GF-D8 (cell line): ENCODE measurements at places on chromosomes 5 and 9.

DNA sequence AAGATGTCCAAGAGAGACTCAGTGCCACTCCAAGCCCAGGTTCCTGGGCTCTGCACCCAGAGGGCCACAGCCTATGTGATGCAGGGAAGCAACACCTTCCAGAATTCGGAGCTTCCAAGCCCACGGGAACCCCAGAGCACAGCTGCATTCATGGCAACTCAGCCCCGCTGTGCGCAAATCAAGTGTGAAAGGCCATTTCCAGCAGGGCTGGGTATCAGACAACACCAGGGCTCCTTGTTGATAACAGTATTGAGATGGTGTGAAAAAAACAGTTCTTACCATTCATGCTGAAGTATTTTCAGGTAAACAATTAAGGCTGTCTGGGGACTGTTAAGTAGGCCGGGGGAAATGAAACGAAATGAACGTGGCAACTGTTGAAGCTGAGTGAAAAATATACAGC, 10.1 kb downstream of the ROR2 start:
- DNase-seq: no peak

GRCh38 chr9:134738869-134739659, 97.5 kb downstream of the COL5A1 start:
- no peak for DNase-seq

GRCh38 chr9:128136816-128137793, 9.6 kb upstream of the PTGES2 start:
- no peak for DNase-seq

DNA sequence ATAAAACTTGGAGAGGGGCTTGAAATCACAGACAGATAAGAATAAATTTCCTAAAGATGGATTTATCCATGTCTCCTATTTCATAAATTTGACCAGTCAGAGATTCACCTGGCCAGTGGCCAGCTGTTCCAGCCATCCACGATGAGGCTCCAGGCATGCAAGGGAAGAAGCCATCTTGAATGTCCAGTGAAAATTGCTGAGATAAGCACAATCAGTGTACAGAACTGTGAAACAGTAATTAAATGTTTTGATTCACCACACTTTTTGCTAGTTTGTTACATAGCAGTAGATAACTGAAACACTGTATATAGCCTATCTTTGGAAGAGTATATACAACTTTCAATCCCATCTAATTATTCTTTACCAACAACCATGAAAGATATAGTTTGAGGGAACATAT, 163.5 kb downstream of the HINT1 start:
- no peak for DNase-seq

- DNase-seq: no peak
Measured at GRCh38 chr9:117927354-117927753, 223.2 kb downstream of the TLR4 start.

GRCh38 chr5:111077678-111078077, 6.2 kb downstream of the TSLP start:
- no peak for DNase-seq

DNA sequence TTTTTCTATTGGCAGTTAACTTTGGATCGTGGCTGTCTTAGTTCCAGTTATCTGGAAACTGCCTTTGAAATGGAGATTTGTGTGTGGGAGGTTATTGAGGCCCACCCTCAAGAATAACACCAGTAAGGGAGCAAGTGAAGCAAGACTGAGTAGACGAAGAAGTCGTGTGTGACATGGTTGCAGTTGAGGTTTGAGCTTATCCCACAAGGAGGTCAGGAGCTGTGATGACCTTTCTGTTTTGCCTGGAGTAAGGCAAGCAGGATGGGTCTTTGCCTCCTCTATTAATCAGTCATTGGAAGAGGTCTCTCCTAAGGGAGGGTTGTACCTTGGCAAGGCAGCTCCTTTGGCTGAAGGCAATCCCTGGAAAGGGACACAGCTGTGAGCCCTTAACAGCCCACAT, 49.6 kb upstream of the CTXN3 start:
- no peak for DNase-seq

GRCh38 chr9:81814794-81815464, 113.3 kb upstream of the SPATA31D4 start:
- no peak for DNase-seq

DNA sequence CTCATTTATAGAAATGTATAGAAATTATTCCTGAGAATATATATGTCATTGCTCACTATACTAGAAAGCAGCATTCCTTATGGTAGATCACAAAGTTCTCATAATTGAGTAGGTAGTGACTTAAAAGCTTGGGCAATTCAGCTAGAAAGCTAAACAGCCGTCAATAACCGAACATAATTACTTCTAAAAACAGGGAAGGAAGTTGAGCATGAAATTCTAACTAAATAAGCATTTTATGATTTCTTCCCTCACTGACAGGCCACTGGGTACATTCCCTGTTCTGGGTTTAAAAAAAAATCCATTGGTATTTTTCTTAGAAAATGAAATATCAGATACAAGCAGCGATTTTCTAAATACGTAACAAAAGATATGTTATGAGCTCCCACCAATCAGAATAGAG, 91.1 kb upstream of the DAB2 start:
- DNase-seq: no peak

GRCh38 chr5:21818370-21818720, 1034.8 kb downstream of the CDH12 start:
- no peak for DNase-seq

DNA sequence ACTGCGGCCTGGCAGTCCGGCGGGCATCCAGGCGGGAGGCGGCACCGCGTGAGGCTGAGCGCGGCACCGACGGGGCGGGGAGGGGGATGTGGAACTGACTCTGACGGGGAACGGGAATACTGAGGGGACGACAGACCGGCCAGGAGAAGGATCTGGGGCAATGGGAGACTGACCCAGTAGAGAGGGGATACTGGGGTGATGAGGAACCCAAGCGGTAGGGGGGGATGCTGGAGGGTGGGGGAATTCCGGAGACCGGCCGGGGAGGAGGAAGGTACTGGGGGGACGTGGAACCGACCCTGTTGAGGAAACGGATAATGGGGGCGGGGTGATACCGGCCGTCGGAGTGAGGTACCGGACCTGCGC, 423 bp downstream of the IPPK start:
- no peak for DNase-seq

DNA sequence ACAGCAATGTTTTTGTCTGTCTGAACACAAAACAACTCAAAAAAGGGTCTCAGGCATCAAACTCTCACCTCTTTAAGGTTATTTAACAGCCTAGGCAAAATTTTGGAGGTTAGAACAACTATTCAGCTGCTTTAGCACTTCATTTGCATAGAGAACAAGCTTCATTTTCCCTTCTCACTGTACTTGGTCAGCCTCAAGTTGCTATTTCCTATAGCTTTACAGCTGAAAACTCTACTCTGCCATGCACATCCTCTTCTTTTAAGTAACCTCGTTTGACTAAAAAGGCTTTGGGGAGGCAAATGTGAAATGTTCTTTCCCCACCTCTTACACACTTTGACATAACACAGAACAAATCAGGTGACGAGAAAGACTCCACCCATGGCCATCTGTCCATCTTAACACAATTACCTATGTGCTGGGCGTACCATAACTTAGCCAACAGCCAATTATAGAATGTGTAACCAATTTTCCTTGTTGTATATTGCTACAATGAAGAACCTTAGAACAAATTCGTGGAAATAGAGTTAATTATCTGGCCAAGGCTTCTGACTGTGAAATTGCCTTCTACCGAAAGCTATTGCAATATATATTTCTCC, 195.7 kb downstream of the DCP2 start:
- DNase-seq: no peak

DNA sequence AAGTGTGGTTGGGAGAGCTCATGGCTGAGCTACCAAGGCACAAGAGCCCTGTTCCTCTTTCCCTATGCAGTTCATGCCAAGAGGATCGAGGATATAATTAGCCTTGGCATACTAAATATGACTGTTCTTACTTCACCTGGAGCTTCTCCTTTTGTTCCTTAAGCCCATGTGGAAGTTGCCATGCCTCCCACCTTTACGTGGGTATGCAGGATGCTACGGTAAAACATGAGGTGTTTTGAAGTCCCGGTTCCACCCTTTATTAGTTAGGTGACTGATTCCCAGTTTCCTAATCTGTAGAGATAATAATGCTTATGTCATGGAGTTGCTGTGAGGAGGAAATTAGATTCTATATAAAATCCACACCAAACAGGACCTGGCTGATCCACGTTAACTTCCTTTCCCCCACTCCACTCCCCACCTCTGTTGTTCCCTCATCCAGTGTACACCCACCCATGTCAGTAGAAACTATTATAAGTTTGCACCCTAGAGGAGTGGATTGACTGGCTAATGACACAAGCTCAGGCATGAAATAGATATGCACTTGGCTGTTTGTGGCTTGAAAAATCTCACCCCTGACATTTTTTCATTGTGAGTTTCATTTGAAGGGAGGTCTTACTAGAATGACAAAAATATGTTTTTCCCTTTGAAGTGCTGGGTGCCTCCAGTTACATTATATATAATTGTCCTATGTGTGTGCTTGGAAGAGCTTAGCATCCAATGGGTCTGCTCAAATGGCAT, 36.8 kb upstream of the SHOC1 start:
- no peak for DNase-seq

GRCh38 chr9:132408521-132408920, 1.5 kb upstream of the CFAP77 start:
- DNase-seq: no peak

DNA sequence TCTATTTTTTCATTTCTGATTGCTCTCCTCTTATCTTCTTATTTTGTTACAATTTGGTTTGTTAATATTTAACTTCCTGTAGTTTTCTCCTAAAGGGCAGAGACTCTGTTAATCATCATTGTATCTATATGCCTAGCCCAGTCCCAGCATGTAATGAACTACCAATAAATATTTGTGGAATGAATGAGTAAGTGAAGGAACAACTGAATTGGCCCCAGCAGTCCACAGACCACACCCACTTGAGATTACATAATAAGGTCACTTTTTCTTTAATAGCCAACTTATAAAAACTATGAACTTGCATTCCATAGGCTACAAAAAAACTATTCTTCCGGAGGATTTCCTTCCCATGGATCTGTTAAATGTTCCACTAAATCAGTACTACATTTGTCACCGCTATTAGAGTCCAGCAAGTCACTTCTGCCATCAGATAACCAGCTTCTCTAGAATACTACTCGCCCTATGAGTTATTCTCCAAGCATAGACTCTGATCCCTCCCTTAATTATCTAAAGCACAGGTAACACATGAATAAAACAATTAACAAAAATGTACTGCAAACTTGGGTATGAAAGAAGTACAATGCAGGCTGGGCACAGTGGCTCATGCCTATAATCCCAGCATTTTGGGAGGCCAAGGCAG, 27.5 kb upstream of the TNPO1 start:
- DNase-seq: no peak

GRCh38 chr5:57450991-57451876, 31.4 kb downstream of the ACTBL2 start:
- DNase-seq: no peak

DNA sequence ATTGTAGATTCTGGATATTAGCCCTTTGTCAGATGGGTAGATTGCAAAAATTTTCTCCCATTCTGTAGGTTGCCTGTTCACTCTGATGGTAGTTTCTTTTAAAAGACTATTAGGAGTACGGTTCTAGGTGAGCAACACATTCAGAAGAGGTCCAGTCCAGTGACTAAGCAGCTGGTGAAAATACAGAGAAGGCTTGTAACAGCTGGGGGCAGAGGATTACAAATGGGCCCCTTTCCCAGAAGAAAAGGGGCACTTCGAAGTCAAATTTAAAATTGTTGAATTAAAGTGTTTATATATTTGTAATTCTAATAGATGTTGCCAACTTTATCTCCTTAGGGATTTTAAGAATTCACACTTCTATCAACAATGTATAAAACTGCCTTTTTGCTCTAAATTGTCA, 720.5 kb downstream of the TLE4 start:
- DNase-seq: no peak

DNA sequence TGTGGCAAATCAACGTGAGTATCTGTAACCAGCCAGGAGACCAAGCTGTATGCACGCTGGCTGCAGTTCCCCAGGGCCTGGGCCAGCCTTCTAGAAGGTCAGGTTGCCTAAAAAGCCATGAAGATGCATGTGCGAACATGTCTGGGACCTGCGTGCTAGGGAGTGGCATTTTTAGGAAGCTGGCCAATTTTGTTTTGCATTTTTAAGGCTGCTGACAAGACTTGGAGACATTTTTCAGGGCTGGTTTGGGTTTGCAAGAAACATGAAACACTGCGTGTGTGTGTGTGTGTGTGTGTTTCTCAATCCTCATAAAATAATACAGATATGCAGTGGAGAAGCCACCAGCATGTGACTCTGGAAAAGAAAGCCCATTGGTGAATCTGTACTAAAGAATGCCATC, 5.1 kb downstream of the TGFBI start:
- no peak for DNase-seq

DNA sequence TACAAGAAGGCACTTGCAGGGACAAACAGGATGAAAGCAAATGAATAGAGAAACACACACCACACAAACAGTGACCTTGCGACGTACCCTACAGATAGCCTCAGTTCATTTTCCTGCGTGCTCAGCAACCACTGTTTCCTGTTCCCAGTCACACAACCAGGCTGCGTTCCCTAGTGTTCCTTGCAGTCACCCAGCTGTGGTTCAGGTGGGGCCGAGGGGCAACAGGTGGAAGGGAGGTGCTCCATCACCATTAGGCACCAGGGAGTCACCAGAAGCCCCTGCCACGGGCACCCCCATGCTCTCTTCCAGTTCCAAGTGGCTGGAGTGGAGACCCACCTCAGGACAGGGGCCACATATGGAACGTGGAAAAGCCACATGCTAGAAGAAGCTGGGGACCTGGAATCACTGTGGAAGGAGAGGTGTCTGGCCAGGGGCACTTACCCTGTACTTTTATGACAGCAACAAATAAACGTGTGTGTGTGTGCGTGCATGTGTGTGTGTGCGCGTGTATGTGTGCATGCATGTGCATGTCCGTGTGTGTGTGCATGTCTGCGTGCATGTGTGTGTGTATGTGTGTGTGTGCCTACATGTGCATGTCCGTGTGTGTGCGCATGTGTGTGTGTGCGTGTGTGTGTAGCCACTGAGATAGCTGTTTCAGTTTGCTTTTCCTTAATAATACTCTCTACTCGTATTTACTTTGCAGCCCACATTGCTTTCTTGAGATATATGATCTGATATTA, 18.8 kb upstream of the FCN2 start:
- DNase-seq: no peak

DNA sequence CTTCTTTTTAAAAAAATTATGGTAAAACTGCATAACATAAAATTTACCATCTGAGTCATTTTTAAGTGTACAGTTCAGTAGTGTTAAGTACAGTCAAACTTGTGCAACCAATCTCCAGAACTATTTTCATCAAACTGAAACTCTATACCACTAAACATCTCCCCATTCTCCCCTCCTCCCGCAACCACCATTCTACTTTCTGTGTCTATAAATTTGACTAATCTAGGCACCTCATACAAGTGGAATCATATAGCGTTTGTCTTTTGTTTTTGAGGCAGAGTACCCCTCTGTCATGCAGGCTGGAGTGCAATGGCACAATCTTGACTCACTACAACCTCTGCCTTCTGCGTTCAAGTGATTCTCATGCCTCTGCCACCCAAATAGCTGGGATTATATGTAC, 24.0 kb upstream of the EBF1 start:
- no peak for DNase-seq

GRCh38 chr5:132250547-132250946, 6.9 kb upstream of the PDLIM4 start:
- no peak for DNase-seq

GRCh38 chr9:13443346-13444244, 164.1 kb upstream of the MPDZ start:
- DNase-seq: no peak

GRCh38 chr9:108430655-108431054, 425.1 kb downstream of the ACTL7B start:
- no peak for DNase-seq
